ENCODE measurements at places on chromosomes 2 and 18. TPM values are rescaled to one million over a fixed set of nuclear protein-coding genes. Genes with fewer than 3 reads are reported as not detected.

DNA sequence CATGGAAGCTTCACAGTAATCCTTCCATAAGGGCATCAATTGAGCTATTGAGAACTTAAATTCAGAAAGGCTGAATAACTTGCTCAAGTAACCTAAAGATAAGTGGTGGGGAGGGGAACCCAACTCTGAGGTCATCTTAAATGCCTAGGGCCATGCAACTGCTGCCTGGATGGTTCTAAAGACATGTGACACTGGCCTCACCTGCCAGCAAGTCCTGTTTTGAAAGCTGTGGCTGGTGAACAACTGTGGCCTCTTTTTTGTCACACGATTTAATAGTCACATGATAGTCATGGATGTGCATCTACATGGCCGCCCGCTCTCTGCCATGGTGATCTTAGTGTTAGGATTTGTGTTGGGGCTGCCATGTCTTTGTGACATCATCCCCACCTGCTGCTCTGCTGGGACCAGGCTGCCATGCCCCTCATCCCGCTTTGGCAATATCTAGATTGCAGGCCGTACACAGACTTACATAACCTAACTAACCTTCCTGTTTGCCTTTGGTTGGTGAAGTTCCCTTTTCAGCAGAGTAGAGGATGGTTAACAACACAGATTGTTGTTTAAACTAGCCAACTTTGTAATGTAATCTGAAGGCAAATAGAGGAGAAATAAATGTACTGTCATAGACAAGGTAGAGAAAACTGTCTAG lies 177.9 kb upstream of the SH3BP4 start:
- H3K27me3 ChIP-seq = no peaks in the 10 kb centered on the region
- no peaks in the 10 kb centered on the region for H3K36me3 ChIP-seq
- no peak overlapping the region for H3K27ac ChIP-seq
- H3K4me3 ChIP-seq = no peak overlapping the region
- no peaks in the 10 kb centered on the region for H3K4me1 ChIP-seq

- H3K27ac ChIP-seq = no peak overlapping the region
- H3K27me3 ChIP-seq = no peaks in the 10 kb centered on the region
- no peak for DNase-seq
- no peaks in the 10 kb centered on the region for H3K4me1 ChIP-seq
Measured at GRCh38 chr2:52960881-52961280, 806.7 kb upstream of the CHAC2 start.

GRCh38 chr2:223084873-223085272 lies 32.9 kb downstream of the KCNE4 start:
- H3K27ac ChIP-seq = peak overlapping the region; percentile 52
- H3K36me3 ChIP-seq = no peaks in the 10 kb centered on the region
- DNase-seq = peak; percentile 91
- H3K27me3 ChIP-seq = peaks cover 3% of the 10 kb centered on the region

- no peaks in the 10 kb centered on the region for H3K4me1 ChIP-seq
- no peak for DNase-seq
- no peaks in the 10 kb centered on the region for H3K36me3 ChIP-seq
- no peak overlapping the region for H3K4me3 ChIP-seq
Measured at GRCh38 chr2:187982668-187983067, 309.0 kb upstream of the GULP1 start.

The NOSTRIN gene
- total RNA-seq = 21.5 TPM

Data from esophagus muscularis mucosa (tissue), 4 donors.